ENCODE measurements at places on chromosomes 7 and 10. TPM values are rescaled to one million over a fixed set of nuclear protein-coding genes. Genes with fewer than 3 reads are reported as not detected.

DNA sequence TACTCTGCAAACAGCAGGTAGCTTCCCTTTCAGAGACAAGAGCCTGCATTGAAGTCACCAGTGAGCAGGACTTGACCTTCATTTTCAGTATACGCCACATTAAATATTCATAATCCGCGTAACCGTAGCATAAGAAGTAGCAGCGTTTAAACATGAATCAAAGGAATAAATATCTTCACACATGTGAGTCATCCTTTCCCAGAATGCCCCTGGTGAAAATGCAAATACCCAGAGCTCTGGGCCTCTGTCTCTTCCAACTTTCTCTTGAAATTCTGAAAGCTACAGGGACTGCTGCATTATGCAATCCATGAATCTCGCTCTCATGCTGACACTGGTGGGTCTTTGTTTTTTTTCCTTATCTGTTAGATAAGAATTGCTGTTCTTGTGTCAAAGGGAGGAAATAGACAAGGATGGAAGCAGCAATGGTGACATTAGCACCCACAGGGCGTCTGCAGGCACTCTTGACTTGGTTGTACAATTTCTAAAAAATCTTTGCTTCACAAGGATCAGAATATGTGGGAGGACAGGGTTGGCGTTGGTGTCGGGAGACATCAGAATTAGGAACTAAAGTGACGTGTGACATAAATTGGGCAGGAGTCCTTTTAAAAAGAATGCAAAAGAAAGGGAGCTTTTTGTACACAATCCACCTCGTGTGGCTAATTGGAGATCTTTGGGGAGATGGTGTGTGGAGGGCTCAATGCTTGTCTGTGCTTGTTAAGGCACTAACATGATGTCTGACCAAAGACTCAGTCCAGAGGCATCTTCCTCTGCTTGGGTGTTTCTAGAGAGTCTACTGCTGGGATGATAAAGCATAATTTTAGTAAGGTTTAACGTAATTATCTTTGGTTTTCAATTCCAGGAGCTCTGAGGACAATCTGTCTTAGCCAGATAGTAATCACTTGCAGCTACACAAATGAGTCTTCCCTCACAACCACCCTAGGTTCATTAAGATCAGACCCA lies 390.3 kb downstream of the KCNMA1 start:
- DNase-seq, result peak; percentile 77

DNA sequence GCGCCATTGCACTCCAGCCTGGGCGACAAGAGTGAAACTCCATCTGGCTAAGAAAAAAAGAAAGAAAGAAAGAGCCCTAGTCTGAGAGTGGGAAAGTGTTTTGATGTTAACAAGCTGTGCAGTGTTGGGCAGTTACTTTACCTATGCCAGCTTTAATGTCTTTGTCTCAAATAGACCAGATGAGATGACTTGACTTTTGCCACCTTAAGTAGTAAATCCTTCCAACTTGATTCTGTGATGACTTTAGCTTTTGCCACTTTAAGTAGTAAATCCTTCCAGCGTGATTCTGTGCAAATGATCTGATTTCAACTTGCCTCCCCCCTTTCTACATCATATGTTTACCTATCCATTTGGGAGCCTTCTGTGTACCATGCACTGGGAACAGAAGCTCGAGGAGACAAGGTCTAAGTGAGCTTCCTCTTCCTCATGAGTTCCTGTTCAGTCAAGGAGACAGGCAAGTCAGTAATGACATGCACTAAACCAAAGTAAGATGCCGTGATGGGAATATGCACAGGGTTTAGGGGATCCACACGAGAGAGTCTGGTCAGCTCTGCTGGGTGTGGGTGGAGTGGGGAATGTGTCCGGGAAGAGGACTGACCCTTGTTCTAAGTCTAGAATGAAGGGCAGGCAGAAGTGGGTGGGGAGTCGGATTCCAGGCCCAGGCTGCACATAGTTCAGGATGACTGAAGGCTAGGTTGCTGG lies 17.2 kb downstream of the INPP5F start:
- peak; percentile 62 for DNase-seq

- no peak for DNase-seq
Measured at GRCh38 chr10:121959671-121960070, 15.3 kb downstream of the NSMCE4A start.

GRCh38 chr7:41114691-41115090 lies 588.2 kb downstream of the INHBA start:
- DNase-seq, result no peak

GRCh38 chr7:151694828-151695580 lies 175.3 kb upstream of the RHEB start:
- no peak for DNase-seq

- DNase-seq, result no peak
Measured at GRCh38 chr10:102327002-102327401, 68.5 kb upstream of the NFKB2 start.

DNA sequence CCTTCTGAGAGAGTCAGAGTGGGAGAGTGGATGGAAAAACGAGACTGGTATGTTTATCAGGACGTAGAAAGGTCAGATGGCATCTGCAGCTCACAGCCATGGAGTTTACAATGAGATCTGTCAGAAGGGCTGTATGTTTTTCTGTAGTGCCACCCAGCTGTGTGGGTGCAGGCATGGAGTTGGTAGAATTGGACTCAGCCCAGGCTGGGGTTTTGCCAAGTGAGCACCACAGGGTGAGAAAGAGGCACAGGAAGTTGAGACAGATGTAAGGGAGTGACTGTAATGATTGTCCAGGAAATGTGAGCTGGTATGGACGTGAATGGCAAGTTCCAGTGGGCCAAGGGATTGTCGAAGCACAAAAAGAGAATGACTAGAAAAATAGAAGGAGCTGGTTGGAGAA lies 9.1 kb upstream of the ZYX start:
- no peak for DNase-seq

- peak; percentile 7 for DNase-seq
Measured at GRCh38 chr10:33616956-33617355, 282.5 kb upstream of the NRP1 start.

DNA sequence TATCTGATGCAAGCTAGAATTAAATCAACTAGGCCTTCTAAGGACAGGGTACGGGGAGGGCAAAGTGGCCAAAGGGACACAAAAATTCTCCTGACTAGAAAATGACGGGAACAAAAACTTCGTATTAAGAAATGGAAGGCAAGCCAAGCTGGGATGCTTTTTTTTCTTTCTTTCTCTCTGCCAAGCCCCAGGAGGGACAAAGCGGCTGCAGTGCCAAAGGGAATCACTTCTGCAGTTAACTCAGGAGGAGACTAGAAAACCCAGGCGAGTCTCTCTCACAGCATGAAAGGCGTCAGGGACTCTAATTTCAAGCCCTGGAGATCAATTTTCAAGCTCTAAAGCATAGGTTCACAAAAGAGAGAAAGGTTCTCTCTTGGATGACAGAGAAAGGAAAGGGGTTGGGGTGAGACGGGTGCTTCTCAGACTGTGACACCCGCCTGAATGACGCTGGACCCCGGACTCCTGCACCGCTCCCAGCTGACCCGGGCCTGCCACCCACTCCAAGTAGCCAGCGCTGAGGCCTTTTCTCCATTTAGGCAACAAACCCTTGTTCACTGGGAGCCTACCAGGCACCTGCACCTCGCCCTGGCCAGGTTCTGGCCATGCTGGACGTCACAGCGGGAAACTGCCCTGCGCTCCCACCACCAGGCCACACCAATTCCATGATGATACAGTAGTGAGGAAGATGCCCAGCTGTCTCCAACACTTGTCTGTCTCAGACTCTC lies 56.5 kb downstream of the KIAA1549 start:
- DNase-seq, result no peak

- DNase-seq, result peak; percentile 10
Measured at GRCh38 chr7:129423700-129424410, 10.4 kb upstream of the STRIP2 start.

- no peak for DNase-seq
Measured at GRCh38 chr10:121639416-121639815, 41.2 kb upstream of the FGFR2 start.

Gene SPRN
- 3.7 TPM for total RNA-seq

Gene CC2D2B
- 0.60 TPM for total RNA-seq

Gene FLNC
- total RNA-seq, result 364 TPM

Gene HHEX
- total RNA-seq, result not detected

Gene FAM25G
- total RNA-seq, result not detected

Gene INA
- total RNA-seq, result 26.9 TPM
